MG63 (cell line): ENCODE measurements at places on chromosomes 3 and 15. TPM values are rescaled to one million over a fixed set of nuclear protein-coding genes. Genes with fewer than 3 reads are reported as not detected.

Gene KCNMB2
- 0.52 TPM in 1 of 2 replicates, not detected in the other for total RNA-seq

Gene ROBO2
- 0.07 TPM in 1 of 2 replicates, not detected in the other for total RNA-seq

Gene CAMP
- not detected in 2 replicates for total RNA-seq

Gene KIF15
- 14.1 and 18.1 TPM in 2 replicates for total RNA-seq

Gene ABCC5
- 6.6 and 7.9 TPM in 2 replicates for total RNA-seq

Gene IL17RD
- 0.91 and 2.5 TPM in 2 replicates for total RNA-seq

Gene EPHA6
- 0.30 TPM in 1 of 2 replicates, not detected in the other for total RNA-seq

Gene HCLS1
- total RNA-seq: not detected in 2 replicates

Gene IRAK2
- 5.0 and 6.1 TPM in 2 replicates for total RNA-seq

Gene TLR9
- total RNA-seq: not detected in 2 replicates

Gene ERC2
- not detected in 2 replicates for total RNA-seq

Gene GABRG3
- not detected in 2 replicates for total RNA-seq

Gene HEG1
- 75.1 and 105 TPM in 2 replicates for total RNA-seq

Gene FAM162A
- 43.5 and 88.0 TPM in 2 replicates for total RNA-seq

Gene ATOSA
- 3.0 and 5.6 TPM in 2 replicates for total RNA-seq

Gene SLC2A2
- 0.03 and 0.15 TPM in 2 replicates for total RNA-seq

Gene AQP9
- not detected in 2 replicates for total RNA-seq

Gene SPPL2A
- 95.5 and 150 TPM in 2 replicates for total RNA-seq

Gene MAPKBP1
- 2.5 and 2.9 TPM in 2 replicates for total RNA-seq

Gene DIS3L
- total RNA-seq: 23.4 and 35.9 TPM in 2 replicates

Gene TIGIT
- not detected in 2 replicates for total RNA-seq

Gene DLEC1
- total RNA-seq: not detected in 2 replicates

Gene SNRPA1
- 134 and 190 TPM in 2 replicates for total RNA-seq

Gene TIMP4
- 0.10 TPM in 1 of 2 replicates, not detected in the other for total RNA-seq

Gene RBMS3
- total RNA-seq: 3.0 and 12.0 TPM in 2 replicates

Gene ADAMTS7
- 3.3 and 10.7 TPM in 2 replicates for total RNA-seq

Gene SSUH2
- total RNA-seq: not detected in 2 replicates

Gene APOD
- not detected in 2 replicates for total RNA-seq

Gene CCDC71
- 36.4 and 39.6 TPM in 2 replicates for total RNA-seq

Gene SYNPR
- total RNA-seq: not detected in 2 replicates

Gene P2RY1
- total RNA-seq: not detected in 2 replicates

Gene C3orf18
- 5.0 and 20.1 TPM in 2 replicates for total RNA-seq

Gene IL1RAP
- total RNA-seq: 6.4 TPM in 2 replicates

Gene GOLGA6L24
- not detected in 2 replicates for total RNA-seq

Gene EPHA3
- total RNA-seq: 0.30 TPM in 1 of 2 replicates, not detected in the other

Gene VWA5B2
- not detected in 2 replicates for total RNA-seq

Gene CORO2B
- 7.1 and 7.9 TPM in 2 replicates for total RNA-seq

Gene C3orf20
- 0.03 TPM in 1 of 2 replicates, not detected in the other for total RNA-seq

Gene MYH15
- not detected in 2 replicates for total RNA-seq

Gene ACTRT3
- 4.3 and 6.0 TPM in 2 replicates for total RNA-seq

Gene ARID3B
- total RNA-seq: 0.10 and 1.3 TPM in 2 replicates

Gene CHRD
- total RNA-seq: 0.03 TPM in 1 of 2 replicates, not detected in the other

Gene ANKDD1A
- total RNA-seq: 3.3 and 4.7 TPM in 2 replicates
